Stimulated activated CD8-positive, alpha-beta memory T cell treated with anti-CD3 and anti-CD28 coated beads, Interleukin-15, amount 100 ng/mL, for 48 hours (primary cell): ENCODE measurements at places on chromosomes 6 and 20.

DNA sequence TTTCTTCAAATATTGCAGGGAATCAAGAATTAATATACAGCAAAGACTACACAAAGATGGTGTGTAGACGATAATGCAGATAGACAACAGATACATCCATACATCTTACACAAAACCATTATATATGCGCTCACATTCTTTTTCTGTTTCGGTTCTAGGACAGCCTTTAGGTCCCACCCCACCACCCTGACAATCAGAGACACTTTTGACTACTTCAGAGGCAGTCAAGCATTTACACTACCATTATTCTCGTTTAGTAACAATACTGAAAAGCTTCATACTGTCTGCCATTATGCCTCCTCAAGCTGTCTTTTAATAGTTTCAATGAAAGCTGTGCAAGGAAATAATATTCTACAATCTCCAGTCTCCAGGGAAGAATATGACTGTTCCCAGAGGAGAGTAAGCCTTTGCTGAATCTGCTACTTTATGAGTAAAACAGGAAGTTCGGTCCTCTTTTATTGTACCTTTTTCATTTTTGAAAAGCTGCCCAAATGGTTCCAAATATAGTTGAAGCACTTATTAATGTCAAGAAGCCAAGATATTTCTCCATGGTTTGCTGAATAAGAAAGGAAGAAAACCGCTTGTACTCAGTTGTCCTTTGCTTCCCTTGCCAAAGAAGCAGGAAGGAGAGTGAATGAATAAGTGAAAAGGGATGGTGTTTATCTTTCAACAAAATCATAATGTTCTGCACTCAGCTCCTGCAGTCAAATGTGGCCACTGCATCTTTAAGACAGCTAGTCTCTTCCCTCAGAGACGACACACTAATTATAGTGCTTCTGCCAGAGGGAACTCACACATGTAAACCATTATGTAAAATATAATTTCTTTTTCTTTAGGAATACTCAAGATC lies 468.3 kb downstream of the CDC5L start:
- no peak for DNase-seq

- no peak for DNase-seq
These were observed 27.6 kb downstream of the TINAG start for GRCh38 chr6:54335871-54336270.

DNA sequence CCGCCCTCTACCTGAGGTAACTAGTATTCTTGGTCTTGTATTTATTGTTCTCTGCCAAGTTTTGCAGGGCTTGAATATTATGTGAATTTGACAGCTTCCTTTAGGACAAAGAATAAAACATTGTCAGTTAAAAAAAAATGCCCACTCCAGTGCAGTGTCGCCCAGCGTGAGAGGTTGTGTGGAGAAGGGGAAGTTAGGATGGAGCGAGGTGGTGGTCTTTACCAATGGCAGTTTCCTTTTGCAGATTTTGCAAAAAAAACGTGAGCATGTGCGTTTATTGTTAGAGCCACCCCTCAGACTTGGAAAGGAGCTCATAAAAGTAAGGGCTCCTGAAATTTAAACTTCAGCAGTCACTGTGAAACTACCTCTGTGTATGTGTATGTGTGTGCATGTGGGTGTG lies 28.3 kb downstream of the UST start:
- DNase-seq, result no peak

DNA sequence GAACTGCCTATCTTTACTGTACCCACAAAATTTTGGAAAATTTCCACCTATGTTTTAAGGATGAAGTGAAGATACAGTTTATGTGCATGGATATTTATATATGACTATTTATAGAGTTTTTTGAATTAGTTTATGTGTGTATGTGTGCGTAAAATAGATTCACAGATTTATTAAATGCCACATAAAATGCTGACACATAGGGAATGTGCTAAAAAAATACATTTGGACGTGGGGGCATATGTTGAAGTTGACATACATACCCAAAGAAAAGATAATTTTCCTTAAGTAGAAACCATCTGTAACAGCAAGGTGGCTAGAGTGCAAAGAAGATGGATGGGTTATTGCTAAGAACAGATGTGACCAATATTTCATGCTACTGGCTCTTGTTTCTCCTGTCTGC lies 302.1 kb upstream of the RNF217 start:
- no peak for DNase-seq

DNA sequence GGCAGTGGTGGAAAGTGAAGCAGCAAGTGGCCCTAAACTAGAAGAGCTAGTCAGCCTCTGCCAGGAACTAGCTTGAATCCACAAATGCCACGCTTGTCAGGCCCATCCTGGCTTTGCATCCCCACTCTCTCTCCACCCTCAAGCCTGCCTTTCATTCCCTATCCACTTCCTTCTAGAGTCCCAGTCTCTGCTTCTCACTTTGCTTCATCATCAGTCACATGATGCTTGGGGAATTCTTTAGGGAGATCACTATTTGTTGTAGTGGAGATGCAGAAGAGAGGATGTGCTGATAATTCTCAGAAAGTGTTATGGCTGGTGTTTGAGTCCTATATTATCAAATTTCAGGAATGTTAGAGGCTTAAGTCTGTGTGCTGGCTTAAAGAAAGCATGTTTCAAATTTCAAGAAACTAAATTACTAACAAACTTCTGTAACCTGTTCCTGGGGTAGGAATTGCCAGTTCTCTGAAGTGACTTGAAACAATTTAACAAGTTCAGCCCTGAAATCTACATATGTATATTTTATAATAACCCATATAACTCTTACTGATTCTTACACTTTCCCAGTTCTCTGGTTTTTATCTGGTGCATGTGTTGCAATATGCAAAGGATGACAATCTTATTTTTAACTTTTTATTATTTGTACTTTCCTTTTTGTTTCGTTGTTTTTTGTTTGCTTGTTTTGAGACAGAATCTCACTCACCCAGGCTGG lies 7.5 kb downstream of the TRIM39 start:
- no peak for DNase-seq

DNA sequence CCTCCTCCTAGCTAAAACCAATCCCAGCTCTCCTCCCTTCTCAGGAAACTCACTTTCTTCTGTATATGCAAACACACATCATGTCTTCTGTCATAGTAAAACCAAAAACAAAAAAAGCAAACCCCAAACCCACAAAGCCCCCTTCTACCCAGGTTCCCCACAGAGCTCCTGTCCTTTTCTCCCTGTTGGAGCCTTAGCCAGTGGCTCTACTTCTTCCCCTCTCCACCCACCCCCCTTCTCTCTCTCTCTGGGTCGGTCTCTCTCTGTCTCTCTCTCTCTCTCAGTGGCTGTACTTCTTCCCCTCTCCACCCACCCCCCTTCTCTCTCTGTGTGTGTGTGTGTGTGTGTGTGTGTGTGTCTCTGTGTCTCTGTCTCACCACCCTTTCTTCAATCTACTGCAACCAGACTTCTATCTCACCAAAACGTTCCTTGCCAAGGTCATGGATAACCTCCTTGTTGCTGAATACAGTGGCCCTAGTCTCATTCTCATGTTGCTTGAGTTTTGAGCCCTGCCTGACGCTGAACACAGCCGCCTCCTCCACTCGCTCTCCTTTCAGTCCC lies 8.7 kb upstream of the OSER1 start:
- no peak for DNase-seq

DNA sequence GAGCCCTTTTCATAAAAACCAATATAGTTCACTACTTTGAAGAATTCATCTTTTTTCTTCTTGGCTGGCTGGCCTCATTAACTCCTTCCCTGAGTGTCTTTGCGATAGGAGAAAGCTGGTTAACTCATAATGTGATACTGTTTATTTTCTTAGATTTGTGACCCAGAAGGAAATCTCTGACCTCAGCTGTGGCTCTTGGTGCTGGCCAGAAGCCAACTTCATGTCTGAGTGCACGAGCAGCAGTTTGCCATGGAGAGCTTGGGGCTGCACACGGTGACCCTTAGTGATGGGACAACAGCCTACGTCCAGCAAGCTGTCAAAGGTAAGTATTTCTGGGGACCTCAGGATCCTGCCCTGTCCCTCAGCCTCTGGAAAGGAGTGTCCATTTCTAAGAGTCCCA lies 16.7 kb upstream of the DEF6 start:
- no peak for DNase-seq

DNA sequence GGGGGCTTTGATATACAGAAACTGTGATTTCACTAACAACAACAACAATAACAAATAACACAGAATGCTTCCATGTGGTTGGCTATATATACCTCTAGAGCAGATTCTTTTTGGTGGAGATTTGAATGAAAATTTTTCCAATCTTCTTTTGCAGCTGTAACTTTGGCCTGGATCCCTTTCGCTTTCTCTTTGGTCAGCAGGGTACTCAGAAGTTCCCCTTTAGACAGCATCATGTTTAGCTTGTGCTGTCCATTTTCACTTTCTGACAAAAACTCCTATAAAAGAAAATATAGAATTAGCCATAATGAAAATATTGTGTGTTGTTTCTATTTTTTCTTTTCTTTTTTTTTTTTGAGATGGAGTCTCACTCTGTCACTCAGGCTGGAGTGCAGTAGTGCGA lies 264.2 kb downstream of the SYNE1 start:
- no peak for DNase-seq

DNA sequence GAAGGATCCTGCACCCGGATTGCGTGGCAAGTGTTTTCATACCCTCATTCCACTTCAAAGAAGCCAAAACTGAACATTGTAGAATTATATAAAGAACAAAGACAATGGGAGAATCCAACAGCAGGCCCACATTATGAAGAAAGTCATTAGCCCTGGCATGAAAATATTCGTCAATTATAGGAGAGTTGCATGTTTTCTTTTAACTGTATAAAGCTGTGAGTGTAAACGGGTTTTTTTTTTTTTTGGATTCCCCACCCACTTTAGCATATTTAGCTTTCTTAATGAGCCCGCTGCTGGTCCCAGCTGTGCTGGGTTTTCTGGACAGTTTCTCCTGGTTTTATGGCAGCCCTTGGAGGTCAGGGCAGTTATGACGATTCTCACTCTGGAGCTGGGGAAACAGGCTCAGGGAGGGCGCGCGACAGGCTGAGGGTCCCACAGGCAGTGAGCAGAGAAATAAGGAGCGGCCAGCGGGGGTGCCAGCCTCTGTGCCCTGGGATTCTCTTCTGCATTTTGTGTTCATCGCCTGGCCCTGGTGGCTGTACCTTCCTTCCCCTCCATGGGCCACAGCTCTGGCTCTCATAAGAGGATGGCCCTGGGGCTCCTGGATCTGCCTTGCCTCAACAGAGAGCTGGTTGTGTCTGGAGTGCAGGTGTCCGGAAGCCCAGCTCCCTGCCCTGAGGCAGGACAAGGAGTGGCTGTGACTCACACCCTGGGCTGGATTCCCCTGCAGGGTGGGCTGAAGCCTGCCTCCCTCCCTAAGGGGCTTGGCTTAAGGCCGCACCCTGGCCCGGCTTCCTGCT lies 24.1 kb upstream of the SULF2 start:
- no peak for DNase-seq

GRCh38 chr6:53857318-53858094 lies 62.7 kb downstream of the LRRC1 start:
- DNase-seq, result no peak

DNA sequence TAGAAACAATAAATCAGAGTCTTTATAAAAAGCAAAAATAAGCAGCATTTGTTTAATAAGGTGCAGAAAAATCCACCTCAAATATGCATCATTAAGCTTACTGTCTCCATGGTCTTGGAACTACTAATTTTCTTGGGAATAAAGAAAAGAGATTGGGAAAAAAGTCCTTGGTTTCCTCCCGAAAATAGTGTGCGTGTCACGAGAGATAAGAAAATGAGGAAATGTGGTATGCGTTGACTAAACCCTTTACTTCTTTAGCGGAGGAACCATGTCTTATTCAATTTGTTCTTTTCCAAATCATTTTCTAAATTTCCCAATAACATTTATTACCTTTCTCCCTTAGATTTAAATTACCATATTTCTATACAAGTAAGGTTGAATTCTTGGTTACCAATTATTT lies 54.1 kb upstream of the HBS1L start:
- no peak for DNase-seq

- no peak for DNase-seq
These were observed 247.8 kb upstream of the ZFP64 start for GRCh38 chr20:52439375-52439774.

DNA sequence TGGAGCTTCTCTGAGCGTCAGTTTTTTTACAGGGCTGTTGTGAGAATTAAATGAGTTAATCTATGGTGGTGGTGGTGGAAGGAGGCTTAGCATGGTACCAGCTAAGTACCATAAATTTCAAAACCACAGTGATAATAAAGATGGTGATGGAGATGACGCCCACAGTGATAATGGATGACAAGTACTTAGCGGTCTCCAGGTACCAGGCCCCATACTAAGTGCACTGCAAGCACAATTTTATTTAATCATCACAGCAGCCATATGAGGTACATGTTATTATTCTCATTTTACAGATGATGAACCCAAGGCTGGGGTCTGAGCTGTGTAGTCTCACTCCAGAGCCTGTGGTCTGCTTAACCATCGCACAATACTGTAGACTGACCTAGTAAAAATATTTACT lies 75.1 kb downstream of the PAX1 start:
- no peak for DNase-seq

DNA sequence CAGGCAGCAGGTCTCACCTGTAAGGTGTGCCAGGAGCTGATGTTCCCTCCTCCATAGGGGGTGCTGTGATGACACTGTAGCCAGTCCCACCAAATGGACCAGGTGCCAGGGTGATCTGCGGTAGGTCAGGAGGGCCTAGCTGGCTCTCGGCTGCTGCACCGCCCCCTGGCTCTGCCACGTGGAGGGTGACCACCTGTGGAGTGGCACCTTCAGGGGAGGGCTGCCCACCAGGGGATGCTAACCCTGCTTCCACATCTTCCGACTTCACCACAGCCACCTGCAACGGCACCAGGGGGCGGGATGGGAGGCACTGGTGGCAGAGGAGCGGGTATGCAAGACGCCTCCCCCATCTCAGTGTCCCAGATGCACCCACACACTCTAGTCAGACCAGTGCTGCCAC lies 18.3 kb downstream of the ZNF335 start:
- DNase-seq, result no peak

- DNase-seq, result peak; percentile 53
These were observed 37.1 kb downstream of the TNFAIP3 start for GRCh38 chr6:137903933-137904821.
